ENCODE measurements at places on chromosomes 2 and 18.

DNA sequence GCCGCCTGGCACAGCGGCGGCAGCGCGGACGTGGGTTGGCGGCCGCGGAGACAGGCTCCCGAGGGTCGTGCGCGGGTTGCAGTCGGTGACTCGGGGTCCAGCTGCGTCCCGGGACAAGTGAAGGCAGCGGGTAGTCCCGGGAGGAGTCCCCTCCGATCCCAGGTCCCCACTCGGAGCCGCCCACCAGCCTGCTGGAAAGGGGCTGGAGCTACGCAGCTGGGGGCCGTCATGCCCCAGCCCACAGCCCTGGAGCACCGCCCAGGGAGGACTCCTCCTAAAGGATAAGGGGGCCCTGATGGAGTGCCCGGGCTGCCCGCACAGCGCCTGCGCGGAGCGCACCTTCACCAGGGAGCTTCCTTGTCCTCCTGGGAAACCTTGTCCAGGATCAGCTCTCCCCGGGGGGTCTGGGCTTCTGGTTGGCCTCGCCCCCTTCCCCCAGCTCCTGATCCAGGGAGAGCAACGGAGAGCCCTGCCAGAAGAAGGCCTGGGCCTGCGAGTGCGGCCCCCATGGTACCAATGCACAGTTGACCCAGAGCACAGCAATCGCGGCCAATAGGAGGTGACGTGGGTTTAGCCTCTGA, 25.9 kb upstream of the ALPP start:
- no peak for DNase-seq

DNA sequence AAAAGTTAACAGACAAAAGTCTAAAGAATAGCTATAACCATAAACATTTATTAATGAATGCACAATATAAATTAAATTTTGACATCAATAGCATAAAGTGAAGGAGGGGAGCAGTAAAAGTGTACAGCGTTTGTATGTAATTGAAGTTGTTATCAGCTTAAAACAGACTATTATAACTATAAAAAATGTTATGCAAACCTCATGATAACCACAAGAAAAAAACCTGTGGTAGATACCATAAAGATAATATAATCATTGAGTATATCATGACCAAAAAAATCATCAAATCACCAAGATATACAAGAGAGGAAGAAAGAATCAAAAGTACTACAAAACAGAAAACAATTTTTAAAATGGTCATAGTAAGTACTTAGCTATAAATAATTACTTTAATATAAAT, 122.1 kb upstream of the ID2 start:
- no peak for DNase-seq

DNA sequence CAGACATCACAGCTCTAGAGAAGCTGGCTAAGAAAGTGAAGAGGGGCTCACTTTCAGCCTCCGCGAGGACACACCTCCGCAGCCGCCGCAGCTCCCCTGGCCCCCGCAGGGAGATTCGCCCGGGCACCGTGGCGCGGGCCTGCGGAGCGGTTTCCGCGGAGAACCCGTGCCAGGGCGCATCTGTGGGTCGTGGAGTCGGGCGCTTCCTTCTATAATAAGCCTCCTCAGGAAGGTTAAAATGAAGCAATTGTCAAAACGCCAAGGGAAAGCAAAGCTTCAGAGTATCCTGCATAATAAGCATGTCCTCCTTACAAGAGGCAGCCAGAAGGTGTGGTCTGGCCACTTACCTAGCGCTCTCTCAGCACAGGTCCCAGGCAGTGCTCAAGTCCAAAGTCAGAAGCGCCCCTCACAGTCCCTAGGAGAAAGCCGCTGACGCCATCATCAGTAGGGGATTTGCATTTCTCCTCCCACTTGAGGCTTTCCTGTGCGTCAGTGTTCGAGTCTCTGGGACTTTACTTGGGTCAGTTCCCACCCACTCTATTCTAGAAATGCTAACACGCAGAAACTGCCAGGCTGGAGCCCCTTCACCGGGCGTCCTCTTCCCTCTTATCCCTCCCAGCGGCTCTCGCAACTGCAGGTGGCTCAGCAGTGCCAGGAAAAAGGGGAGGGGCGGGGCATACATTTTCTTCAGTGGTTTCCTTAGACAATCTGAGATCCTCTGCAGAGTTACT, at the start of gene STAT4:
STAT4 (minus strand) TSS at position 395 of the 731 bp plus-strand sequence. CDS start 2,791 bp downstream, outside the sequence.
- no peak for DNase-seq

DNA sequence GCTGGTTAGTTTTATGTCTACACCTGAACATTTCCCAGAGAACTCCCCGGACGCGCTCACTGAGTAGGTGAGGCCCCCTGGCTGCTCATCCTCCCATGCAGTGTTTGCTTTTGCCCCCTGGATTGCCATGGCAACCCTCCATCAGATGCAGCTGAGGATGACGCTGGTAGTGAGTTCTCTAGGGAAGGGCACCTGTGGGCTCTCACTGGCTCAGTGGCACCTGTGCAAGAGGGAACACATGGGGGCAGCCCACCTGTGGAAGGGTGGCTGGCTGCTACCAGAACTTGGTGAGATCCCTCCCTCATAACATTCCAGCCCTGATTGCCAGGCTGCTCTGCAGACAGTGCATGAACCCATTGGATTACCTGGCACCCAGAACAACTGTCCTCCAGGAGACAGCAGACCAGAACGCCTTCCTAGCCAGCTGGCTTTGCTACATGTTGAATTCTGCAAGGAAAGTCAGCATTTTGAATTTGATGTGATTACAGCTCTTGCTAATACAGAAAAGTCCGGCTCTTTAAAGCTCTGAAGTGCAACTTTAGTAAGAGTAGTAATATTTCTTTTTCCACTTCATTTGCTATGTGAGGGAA, 21.7 kb downstream of the COA5 start:
- no peak for DNase-seq
